ENCODE measurements at places on chromosomes 11 and 22. TPM values are rescaled to one million over a fixed set of nuclear protein-coding genes. Genes with fewer than 3 reads are reported as not detected.

- DNase-seq, result no peak
Observed at GRCh38 chr11:57815877-57816276, 54.3 kb downstream of the CTNND1 start.

DNA sequence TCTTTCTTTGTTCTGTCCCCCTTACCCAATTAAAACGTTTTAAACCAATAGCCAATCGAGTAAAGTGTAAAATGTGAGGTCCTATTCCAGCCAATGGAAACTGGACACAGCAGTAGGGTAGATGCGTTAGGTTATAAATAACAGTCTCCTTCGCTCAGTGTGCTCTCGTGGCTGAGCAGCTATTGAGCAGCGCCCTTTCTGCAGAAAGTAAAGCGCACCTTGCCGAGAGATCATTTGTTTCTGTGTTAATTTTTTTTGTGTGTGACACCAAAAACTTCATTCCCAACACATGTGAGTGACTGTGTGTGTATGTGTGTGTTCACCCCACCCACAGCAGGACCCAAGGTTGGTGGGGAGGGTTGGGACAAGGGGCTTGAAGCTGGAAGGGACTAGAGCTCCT is 7.2 kb upstream of the TTLL1 start:
- DNase-seq, result no peak

Gene FOLR1
- polyA plus RNA-seq, result not detected

GRCh38 chr11:132605825-132606570 is 926.3 kb downstream of the OPCML start:
- DNase-seq, result no peak

- no peak for DNase-seq
Observed at GRCh38 chr11:129740125-129740719, 75.4 kb upstream of the TMEM45B start.

DNA sequence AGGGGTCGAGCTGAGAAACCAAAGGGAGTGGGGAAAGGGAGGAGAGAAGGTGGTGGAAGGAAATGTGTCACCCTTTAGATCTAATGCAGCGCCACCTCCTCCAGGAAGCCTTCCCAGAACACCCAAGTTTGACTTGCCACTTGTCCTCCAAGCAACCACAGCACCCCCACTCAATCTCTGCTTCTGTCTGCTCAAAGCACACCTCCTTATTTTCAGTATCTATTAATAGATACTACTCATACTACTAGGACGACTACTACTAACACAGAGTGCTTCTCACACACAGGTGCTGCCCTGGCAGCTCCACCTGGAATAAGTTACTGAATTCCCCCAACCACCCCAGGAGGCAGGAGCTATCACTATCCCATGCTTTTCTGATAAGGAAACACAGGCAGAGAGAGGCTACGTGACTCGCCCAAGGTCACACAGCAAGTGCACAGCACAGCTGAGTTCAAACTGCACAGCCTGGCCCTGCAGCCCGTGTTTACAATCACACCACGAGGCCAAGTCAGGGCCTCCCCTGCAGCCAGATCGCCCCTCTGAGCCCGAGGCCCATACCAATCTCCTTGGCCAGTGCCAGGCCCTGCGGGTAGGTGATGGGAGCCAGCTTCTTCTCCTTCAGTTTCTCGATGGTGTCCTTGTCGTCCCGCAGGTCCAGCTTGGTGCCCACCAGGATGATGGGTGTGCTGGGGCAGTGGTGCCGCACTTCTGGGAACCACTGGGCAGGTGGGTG is 13.2 kb downstream of the RAC2 start:
- no peak for DNase-seq

GRCh38 chr11:1171985-1172728 is 14.4 kb downstream of the MUC5AC start:
- DNase-seq, result no peak

Gene RPS13
- polyA plus RNA-seq, result 950 TPM

Gene SUSD2
- polyA plus RNA-seq, result 0.82 TPM

DNA sequence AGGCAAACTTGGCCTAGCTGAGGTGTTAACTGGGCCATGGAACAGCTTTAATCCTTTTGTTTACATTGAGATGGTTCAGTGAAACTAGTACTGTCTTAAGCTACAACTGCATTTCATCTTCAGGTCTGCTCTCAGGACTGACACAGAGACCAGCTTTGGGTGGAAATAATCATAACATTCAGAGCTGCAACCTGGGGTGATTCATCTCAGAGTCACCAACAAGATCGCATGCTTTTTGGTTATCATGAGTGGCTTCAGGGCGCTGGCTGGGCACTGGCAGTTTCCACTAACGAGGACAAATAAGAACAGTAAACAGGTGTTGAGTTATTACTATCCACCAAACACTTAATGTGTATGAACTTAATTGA is 60.9 kb upstream of the PAX6 start:
- no peak for DNase-seq

DNA sequence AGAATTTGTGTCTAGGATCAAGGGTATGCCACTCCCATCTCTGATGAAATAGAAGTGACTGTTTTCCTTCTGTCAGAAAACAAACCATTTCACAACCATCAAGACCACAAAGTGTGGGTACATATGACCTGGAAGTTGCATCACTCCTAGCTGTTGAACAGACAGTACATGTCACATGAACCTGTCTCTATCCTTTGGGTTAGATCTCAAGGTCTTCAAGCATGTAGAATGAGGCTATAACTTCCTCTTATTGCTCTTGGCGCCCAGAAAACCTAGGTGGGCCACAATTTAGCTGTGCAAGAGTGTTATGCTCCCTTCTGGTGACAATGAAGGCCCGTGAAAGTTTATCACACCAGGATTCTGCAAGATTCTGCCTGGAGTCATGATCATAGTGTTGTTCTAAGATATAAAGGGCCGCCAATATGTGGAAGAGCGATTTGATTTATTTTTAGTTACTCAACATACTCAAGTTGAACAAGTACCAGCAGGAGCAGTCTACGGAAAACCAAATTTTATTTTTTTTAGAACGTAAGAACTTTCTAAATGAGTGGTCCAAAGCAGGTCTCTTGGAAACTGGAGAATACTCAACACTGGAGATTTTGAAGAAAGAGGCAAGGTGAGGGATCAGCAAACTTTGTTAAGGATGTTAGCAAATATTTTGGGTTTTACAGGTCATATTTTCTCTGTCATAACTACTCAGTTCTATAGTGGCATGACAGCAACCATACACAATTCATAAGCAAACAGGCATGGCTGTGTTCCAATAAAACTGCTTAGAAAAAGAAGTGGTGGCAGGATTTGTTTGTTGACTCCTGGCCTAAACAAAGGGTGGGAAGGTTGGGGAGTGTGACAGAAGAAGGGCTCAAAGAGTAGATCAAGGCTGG is 101.8 kb downstream of the USP35 start:
- no peak for DNase-seq

Gene PDGFD
- 7.0 TPM for polyA plus RNA-seq

- no peak for DNase-seq
Observed at GRCh38 chr11:115887316-115887715, 383.1 kb upstream of the CADM1 start.

DNA sequence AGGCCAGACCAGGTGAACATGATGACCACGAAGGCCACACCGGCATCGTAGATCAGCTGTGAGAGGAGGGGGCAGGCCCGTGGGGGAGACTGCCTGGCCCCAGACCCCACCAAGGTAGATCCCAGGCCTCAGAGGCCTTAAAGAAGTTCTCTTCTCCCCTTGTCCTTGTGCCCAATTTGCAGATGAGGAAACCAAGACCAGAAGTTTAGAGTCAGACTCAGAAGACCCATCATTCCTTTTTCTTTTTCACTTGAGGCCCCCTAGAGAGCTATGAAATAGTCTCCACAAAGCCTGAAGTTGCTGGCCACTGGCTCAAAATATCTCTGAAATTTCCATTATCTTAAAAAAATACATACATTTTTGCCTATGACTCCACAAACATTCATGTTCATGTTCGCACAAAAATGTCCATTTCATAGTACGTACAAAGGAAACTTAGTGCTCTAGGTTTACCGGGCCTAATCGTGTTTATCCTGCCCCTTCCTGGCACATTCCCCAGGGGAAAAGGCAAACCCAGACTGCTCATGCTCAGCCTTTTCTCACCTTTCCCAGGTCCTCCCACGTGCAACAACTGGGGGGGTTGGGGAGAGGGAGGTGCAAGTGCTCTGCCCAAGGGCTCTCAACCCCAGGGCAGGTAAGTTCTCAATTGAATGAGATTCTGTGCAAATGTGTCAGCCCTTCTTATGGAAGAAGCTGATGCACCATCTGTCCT is 19.2 kb downstream of the SLC43A1 start:
- DNase-seq, result no peak

Data from SK-N-SH (cell line).